NCI-H748 treated with DMSO at 0.1 percent for 48 hours (cell line): ENCODE measurements at places on chromosomes 1 and 21.

- DNase-seq = no peak
These were observed 239.7 kb upstream of the PLD5 start for GRCh38 chr1:242764161-242764560.

DNA sequence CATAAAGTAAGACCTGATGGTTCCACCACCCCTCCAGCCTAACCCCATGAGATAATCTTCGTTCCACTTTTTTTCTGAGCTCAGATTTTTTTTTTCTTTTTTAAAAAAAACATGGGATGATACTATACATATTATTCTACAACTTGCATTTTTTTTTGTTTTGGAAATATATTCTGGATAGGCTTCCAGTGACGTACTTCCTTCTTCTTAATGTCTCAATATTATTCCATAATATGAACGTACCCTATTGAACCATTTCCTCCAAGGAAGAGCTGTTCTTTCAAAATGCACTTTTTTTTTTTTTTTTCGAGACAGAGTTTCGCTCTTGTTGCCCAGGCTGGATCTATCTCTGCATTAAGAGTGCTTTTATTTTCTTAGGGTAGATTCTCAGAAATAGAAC is 1.5 kb downstream of the EDEM3 start:
- DNase-seq = no peak

DNA sequence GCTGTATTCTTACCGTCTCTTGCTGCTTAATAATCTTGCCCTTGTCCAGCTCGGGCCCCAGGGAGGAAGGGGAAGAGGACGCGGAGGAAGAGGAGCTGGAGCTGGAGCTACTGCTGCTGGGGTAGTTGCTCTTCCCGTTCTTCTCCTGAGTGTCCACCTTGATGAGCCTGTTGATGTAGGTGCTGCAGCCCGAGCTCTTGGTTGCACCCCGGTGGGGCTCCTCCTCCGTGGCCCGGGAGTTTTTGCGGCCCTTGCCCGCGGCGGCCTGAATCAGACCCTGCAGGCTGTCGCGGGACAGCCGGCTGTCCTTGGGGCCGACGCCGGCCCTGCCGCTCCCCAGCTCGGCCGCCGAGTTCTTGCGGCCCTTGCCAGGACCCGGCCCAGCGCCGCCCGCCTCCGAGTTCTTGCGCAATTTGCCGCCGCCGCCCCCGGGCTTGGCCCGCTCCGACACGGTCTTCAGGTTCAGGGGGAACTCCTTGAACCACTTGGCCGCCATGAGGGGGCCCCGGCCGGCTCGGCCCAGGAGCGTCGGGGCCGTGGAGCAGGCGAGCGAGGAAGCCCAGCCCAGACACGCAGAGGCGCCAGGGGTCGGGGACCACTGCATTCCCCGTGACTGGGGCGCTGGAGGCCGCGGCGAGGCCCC is 475 bp upstream of the TDRD10 start:
- DNase-seq = no peak

DNA sequence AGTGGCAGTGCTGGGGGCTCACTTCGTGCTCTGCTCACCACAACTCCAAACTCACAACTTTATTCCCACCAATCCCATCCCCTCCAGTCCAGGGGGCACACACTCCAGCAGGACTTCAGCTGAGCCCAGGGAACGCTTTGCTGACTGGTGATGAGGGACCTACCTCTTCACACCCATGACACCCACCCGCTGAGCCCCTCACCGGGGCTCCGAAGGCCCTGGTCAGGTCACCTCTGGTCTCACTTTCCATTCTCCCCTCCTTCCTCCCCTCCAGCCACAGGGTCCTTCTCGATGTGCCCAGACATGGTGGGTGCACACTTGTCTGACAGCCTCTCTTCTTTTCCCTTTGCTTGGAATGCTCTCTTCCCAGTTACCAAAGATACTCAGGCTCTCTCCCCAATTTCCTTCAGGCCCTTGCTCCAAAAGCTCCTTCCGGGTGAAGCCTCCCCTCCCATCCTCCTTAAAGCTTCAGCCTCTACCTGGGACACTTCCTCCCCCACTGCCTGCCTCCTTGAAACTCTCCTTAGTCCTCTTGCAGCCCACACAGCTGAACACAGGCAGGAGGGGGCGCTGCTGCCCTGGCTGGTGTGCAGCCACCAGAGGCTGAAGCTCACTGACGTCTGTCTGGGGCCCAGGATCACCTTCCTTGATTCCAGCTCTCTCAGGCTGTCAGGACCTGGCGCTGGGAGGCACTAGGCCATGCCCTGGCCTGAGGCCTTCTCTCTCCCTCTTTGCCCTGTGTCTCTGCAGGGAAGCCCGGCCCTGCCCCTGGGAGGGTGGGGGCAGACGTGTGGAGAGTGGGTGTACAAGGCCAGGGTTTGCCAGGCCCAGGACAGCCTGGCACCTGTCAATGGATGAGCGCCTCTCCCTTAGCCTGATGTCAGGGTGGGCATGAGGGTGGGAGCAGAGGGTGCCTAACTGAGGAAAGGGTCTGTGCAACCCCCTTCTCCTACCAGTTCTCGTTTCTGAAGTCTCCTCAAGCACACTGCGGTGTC is 1.6 kb downstream of the KCNE1 start:
- DNase-seq = peak; percentile 65
